ENCODE measurements at places on chromosomes 6 and 20.

DNA sequence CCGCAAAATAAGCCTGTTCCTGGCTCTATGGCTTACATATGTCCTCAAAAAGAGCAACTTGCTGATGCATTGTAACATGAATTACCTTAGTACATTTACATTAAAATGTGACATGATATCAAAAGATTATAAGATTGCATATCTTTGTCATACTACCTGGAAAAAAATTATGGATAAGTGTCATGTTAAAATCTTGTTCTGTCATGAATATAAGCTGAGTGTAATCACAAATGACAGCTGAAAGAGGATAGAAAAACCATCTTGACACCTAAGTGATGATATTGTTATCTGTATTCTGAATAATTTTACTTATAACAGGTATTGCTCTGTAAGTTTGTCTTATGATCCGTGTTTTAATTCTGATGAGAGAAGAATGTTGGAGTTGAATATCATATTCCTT lies 503.0 kb upstream of the RNF217 start:
- no peak for DNase-seq

DNA sequence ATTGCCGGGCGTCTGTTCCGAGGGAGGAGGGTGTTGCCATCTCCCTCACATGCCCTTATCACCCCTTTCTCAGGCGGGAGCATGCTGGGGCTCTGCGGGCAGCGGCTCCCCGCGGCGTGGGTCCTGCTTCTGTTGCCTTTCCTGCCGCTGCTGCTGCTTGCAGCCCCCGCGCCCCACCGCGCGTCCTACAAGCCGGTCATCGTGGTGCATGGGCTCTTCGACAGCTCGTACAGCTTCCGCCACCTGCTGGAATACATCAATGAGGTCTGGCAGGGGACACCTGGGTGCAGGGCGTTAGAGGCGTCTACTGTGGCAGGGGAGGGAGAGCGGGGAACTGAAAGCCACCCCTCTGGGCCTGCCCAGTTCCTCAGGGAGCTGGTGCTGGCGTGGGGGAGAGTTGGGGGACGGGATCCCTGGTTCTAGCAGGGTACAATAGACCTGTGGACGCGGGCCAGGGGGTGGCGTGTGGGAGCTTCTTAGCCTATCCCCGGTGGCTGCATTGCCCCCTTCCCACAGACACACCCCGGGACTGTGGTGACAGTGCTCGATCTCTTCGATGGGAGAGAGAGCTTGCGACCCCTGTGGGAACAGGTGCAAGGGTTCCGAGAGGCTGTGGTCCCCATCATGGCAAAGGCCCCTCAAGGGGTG lies 697 bp downstream of the PPT2 start:
- no peak for DNase-seq

- DNase-seq = no peak
These were observed 26.8 kb upstream of the DNAAF9 start for GRCh38 chr20:3434232-3434631.

- DNase-seq = no peak
These were observed 36.7 kb downstream of the CYP24A1 start for GRCh38 chr20:54137115-54137514.

- no peak for DNase-seq
These were observed 320.9 kb upstream of the CITED2 start for GRCh38 chr6:139695361-139695760.

- DNase-seq = no peak
These were observed 99.2 kb downstream of the BCAS1 start for GRCh38 chr20:53971096-53971683.

DNA sequence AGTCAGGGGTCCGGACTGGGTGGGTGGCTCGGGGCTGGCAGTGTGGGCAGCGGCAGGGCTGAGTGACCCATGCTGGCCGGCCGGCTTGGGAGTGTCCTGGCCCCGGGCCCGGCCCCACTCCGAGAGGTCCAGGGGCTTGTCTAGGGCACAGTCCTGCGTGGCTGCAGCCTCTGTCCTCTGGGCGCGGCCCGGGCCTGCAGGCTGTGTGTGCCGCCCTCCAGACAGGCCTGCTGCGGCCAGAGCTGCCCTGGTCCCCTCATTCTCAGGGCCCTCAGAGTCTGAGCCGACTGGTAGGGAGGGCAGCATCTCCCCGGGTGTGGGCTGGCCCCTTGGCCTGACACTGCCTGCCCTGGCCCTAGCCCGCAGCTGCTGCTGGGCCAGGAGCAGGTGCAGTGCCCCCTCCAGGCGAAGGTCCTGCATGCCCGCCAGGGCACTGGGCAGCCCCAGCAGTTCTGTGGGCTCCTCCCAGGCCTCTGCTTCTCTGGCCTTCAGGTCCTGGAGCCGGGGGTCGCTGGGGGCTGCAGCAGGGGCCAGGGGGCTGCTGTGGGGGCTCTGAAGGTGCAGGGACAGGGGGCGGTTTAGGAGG lies 6.9 kb upstream of the CABLES2 start:
- no peak for DNase-seq

- DNase-seq = no peak
These were observed 7.1 kb upstream of the TAAR1 start for GRCh38 chr6:132666118-132666517.

- DNase-seq = no peak
These were observed 9.8 kb upstream of the NDUFAF4 start for GRCh38 chr6:96907498-96907897.

GRCh38 chr6:80886475-80886874 lies 780.0 kb downstream of the BCKDHB start:
- no peak for DNase-seq

GRCh38 chr20:33832103-33832804 lies 21.1 kb downstream of the CHMP4B start:
- DNase-seq = no peak

Measured in CMK (cell line).